Spinal cord (tissue), 10 donors: ENCODE measurements at places on chromosomes 5 and 9. TPM values are rescaled to one million over a fixed set of nuclear protein-coding genes. Genes with fewer than 3 reads are reported as not detected.

SPATA31A5 gene
- total RNA-seq: not detected

DNA sequence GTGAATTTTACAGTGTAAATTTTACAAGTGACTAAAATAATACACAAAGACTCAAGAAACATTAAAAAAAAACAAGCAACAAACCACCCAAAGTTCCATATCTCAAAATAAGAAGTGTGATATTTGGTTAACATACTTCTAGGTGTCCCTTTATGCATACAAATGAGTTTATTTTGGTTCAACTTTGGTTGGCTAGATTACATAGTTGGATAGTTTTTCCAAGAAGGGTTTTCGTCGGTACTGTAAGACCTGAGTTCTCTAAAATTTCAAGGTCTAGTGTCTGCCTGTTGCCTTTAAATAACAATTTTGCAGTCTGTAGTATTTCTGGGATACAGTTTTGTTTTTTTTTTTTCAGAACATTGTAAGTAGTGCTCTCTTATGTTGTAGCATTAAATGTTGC is 58.8 kb upstream of the JAK2 start:
- DNase-seq: no peak

TMEM250 gene
- total RNA-seq: 25.2 TPM

GABRA6 gene
- 0.06 TPM for total RNA-seq

GPR150 gene
- 0.06 TPM for total RNA-seq

- no peak for DNase-seq
These were observed 43.9 kb downstream of the OSTF1 start for GRCh38 chr9:75132244-75132643.

DNA sequence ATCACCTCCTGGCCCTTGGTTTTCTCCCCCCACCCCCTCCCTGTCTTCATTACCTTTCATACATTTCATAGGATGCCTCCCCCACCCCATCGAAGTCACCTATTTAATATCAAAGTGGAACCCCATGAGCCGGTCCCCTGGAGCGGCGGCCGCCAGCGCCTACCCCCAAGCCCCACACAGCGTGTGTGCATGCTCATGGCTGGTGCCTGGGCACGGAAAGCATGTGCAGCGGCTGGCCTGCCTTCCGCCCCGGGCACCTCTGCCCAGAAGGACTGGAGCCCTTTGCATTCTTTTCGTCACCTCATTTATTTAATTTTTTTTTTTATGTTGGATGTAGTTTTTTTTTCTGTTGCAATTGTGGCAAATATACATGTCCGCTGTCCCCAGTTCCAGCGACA is 116.2 kb downstream of the WNK2 start:
- DNase-seq: no peak

ARL14EPL gene
- not detected for total RNA-seq

BTNL9 gene
- 3.6 TPM for total RNA-seq

- DNase-seq: no peak
These were observed 13.8 kb downstream of the EXOSC2 start for GRCh38 chr9:130707225-130707976.
